ENCODE measurements at places on chromosomes 1 and 21. TPM values are rescaled to one million over a fixed set of nuclear protein-coding genes. Genes with fewer than 3 reads are reported as not detected.

MROH9 gene
- not detected for total RNA-seq

- no peak overlapping the region for H3K27ac ChIP-seq
- H3K36me3 ChIP-seq, result no peaks in the 10 kb centered on the region
Observed at GRCh38 chr1:203570805-203571204, 55.8 kb upstream of the ATP2B4 start.

DNA sequence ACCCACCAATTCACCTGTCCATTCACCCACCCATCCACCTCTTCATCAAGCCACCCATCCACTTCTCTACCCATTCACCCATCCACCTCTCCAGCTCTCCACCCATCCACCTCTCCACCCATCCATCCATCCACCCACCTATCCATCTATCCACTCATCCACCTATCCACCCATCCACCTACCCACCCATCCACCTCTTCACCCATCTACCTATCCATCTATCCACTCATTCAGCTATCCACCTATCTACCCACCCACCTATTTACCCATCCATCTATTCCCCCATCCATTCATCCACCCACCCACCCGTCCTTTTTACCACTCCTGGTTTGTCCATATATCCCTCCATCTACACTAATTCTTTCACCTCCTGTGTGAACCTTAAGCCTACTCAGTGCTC lies 105.7 kb downstream of the ACTL8 start:
- no peak for DNase-seq
- H3K27ac ChIP-seq, result no peak overlapping the region
- peaks cover 28% of the 10 kb centered on the region for H3K4me1 ChIP-seq
- no peaks in the 10 kb centered on the region for H3K36me3 ChIP-seq

GRCh38 chr1:105180789-105181188 lies 1431.1 kb downstream of the AMY1C start:
- H3K4me3 ChIP-seq, result no peak overlapping the region
- H3K36me3 ChIP-seq, result no peaks in the 10 kb centered on the region
- no peaks in the 10 kb centered on the region for H3K27me3 ChIP-seq
- no peak for DNase-seq
- no peak overlapping the region for H3K27ac ChIP-seq
- no peaks in the 10 kb centered on the region for H3K4me1 ChIP-seq

DNA sequence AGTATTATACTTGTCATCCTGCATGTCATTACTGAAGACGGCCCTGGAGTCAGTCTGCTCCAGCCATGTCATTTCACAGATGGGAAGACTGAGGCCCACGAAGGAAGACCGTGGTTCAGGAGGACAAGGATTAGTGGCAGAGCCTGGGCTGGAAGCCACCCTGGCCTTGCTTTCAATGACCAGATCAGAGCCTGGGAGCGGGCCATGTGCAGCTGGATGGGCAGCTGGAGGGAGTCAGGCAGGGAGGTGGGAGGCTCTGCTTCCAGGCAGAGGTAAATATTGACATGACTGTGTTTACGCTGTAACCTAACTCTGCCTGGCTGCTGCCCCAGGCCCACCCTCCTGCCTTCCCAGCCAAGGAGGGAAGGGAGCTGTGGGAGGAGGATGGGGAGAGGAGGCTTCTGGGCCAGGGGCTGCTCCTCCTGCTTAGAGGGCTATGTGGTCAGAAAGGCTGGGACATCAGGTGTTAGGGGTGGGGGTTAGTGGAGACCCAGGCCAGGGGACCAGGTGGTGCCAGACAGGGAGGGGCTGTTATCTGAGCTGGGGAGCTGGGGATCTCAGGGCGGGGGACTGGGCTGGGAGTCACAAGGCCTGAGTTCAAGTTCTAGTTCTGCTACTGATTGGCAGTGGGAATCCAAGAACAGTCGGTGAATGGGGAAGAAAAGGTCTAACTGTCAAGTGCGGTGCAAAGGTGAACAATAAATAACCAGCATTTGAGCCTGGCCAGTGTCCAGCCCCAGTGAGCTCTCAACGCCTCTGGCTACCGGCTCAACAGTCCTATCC lies 48.5 kb upstream of the ECE1 start:
- DNase-seq, result peak; percentile 91
- H3K27me3 ChIP-seq, result no peaks in the 10 kb centered on the region
- H3K27ac ChIP-seq, result peak overlapping the region; percentile 48
- peaks cover 96% of the 10 kb centered on the region for H3K4me1 ChIP-seq

DNA sequence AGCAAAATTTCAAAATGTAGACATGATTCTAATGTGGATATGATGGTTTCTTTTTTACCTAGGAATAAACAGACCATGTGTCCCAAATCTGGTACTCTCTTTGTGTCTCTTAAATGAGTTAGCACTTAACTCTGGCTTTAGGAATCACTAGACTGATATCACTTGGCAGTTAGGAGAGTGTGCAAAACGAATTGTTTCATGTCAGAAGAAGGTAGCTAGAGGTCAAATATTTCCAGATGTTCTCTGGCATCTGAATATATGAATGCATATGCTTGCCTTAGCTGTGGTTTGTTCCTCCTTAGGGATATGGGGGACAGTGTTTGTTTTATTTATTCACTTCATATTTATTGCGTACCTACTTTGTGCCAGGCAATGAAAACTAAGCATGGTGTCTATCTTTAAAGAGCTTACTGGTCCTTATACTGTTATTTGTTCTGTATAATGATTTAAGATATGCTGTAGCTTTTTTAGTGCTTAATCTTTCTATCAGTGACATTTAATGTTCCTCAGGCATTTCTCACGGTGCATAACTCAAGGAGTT lies 65.2 kb downstream of the LRRC8C start:
- H3K36me3 ChIP-seq, result no peaks in the 10 kb centered on the region
- no peak overlapping the region for H3K4me3 ChIP-seq
- H3K4me1 ChIP-seq, result no peaks in the 10 kb centered on the region
- no peaks in the 10 kb centered on the region for H3K27me3 ChIP-seq
- DNase-seq, result no peak

GRCh38 chr1:215792446-215792845 lies 225.3 kb downstream of the KCTD3 start:
- no peaks in the 10 kb centered on the region for H3K36me3 ChIP-seq
- DNase-seq, result no peak
- H3K4me3 ChIP-seq, result no peak overlapping the region

Data from HepG2 (cell line).